ENCODE measurements at places on chromosomes 11 and 22.

- no peak for DNase-seq
Measured at GRCh38 chr11:16587670-16588069, 150.8 kb upstream of the C11orf58 start.

GRCh38 chr22:32887324-32887980 lies 85.9 kb downstream of the TIMP3 start:
- DNase-seq, result no peak

DNA sequence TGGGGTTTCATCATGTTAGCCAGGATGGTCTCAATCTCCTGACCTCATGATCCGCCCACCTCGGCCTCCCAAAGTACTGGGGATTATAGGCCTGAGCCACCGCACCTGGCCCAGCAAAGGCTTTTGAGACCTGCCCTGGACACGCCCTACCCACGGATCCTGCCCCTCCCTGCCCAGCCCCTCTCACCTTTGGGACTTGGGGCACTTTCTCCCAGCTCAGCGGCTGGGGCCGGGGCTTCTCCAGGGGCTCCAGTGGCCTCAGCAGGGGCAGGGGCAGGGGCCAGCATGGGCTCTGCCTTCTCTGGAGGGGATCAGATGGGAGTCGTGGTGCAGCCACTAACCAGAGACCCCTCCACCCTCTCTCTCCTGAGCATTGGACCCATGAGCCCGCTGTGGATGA lies 2.2 kb downstream of the MYBPC3 start:
- no peak for DNase-seq

GRCh38 chr11:111308140-111308539 lies 9.8 kb downstream of the POU2AF3 start:
- DNase-seq, result no peak

DNA sequence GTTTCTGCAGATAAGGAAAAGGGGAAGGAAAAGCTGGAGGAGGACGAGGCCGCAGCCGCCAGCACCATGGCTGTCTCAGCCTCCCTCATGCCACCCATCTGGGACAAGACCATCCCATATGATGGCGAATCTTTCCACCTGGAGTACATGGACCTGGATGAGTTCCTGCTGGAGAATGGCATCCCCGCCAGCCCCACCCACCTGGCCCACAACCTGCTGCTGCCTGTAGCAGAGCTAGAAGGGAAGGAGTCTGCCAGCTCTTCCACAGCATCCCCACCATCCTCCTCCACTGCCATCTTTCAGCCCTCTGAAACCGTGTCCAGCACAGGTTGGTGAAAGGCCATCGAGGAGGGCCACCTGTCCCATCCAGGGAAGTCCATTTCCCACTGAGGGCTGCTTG lies 5.6 kb downstream of the TEF start:
- no peak for DNase-seq
